NCI-H146 (cell line): ENCODE measurements at places on chromosomes 16 and 17.

GRCh38 chr17:69884846-69885245 is 190.2 kb upstream of the KCNJ16 start:
- DNase-seq: no peak

DNA sequence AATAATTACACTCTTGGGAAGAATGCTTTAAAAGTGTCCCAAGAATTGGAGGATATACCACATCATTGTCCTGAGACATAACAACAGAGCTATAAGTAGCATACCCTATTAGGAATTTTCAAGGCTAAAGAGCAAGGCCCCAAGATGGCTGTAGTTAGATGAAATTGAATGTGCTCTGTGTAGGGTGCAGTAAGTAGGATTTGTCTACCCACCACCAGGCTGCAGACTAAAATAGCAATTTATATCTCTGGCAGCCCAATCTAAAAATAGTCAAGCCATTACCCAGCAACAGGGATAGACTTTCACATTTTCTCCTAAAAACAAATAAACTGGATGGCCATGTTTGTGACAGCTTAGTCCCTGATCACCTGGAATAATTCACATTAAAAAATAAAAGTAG is 5.6 kb downstream of the MMD start:
- DNase-seq: no peak

DNA sequence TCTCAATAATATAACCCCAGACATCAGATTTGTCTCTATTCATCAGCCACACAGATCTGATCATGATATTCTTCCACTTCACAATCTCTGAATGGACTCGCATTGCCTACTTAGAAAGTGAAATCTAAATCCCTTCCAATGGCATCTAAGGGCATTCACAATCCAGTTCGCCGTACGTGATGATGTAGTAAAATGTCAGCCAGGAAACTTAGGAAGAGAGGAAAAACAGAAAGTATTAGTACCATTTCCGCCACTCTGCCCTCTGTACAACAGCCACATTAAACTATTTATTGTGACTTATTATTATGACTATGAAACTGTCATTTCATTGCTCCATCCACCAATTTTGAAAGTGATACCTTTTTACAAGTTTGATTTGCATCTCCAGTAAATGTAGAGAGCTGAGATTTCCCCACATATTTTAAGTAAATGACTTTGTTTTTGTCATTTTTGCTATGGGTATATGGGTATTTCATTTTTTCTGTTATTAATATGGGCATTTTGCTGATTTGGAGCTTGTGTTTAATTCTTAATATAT is 69.4 kb upstream of the SMIM36 start:
- DNase-seq: no peak

DNA sequence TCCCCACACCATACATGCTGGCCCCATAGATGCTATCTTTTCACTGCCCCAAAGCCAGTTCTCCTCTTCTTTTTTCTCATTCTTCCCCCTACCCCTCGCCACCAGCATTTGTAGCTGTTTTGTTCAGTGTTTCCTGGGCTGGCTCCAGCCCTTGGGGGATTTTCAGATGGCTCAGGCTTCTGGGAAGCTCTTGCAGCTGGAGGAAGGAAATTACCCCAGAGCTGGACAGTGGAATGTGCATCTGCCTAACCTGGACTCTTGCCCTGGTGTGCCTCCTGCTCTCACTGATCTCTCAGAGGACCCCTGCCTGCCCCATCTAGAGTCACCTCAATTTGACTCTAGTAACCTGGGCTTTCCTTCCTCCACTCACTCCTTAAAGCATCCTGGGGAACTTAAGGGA is 82.8 kb downstream of the MYH13 start:
- DNase-seq: no peak

DNA sequence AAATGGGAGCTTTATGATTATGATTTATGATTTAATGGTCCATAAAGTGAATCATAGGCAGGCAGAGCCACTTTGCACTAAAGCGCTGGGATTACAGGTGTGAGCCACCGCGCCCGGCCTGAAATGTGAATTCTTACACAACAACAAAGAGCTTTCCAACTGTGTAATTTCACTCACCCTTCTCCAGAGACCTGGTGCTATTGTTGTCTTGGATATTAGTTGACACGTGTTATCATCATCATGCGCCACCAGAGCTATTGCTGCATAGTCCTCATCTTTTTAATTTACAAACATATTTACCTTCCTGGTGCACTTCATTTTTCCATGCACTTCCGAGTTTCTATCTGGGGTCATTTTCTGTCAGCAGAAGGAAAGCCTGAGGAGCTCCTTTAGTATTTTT is 4.8 kb upstream of the UTS2R start:
- peak; percentile 46 for DNase-seq

DNA sequence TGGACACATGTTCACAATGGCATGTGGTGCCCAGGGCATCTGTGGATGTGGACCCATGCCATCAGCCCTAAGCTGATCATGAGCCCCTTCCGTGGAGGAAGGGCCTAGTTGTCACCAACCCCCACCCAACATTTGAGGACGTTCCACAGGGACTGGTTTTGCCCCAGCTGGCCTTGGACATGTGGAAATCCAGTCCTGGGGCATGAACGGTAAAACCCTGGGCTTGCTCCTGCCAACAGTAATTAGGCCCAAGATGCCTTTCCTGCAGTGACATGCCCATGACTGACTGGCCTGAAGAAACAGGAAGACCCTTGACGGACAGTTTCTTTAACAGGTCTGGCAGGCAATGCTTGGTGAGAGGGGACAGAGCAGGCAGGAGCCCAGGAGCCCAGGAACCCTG is 7.7 kb downstream of the TNS4 start:
- no peak for DNase-seq

DNA sequence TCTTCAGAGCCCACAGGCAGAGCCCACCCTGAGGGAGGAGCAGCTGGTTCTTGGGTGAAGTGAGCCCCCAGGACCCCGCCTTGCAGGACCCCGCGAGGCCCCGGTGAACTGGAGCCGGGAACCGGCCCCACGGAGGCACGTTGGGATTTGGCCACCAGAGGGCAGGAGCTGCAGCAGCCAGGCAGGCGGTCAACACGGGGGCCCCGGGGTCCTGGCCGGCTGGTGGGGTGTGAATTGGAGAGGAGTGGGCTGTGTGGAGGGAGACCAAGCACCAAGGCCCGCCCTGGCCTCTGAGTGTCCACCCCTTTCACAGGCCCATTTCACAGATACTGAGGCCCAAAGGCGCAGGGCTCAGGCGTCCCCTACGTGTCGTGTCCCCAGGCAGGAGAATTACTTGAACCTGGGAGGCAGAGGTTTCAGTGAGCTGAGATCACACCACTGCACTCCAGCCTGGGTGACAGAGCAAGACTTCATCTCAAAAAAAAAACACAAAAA is 2.2 kb downstream of the DPEP1 start:
- DNase-seq: no peak

- no peak for DNase-seq
Observed at GRCh38 chr17:34865716-34866115, 95.5 kb downstream of the CCT6B start.

- DNase-seq: no peak
Observed at GRCh38 chr16:89536371-89536770, 24.1 kb upstream of the RPL13 start.

GRCh38 chr17:62870552-62870971 is 62.4 kb upstream of the MARCHF10 start:
- DNase-seq: no peak

DNA sequence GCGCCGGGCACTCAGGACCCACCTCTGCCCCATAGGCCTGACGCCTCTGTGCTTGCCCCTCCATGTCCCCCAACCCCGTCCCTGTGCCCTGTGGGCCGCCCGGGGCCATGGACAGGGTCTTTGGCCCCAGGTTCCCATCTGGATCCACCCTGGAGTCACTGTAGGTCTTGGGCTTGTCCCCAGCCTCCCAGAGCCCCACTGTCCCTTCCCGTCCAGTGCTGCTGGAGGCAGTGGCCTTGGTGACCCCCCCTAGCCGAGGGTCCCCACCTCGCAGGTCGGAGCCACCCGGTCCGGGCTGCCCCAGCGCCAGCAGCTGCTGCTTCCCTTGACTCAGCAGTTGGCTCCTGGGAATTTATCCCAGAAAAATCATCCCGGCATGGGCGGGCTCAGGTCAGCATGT is 49.3 kb downstream of the ZFPM1 start:
- DNase-seq: no peak

DNA sequence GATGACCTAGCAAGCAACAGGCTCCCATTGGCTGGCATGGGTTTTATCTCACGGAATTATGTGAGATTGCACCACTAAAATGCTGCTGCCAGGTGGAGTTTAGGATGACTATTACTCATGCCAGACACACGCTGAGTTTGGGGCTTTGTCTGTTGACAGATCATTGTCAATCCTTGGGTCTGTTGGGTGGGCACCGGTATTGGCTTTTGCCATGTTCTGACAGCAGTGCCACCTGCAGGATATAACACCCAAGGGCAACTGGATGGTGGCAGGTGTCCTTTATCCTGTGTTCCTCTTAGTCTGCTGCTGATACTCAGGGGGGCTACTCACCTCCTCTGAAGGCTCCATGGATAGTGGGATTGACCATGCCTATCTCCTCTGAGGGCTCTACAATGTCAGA is 221.6 kb upstream of the DYNLRB2 start:
- no peak for DNase-seq

GRCh38 chr16:59510008-59510424 is 775.9 kb upstream of the GOT2 start:
- no peak for DNase-seq

- DNase-seq: no peak
Observed at GRCh38 chr17:74873874-74874614, 1.2 kb upstream of the FDXR start.

- no peak for DNase-seq
Observed at GRCh38 chr17:48734333-48735061, 5.9 kb upstream of the HOXB13 start.

GRCh38 chr17:8018436-8018835 is 16.0 kb downstream of the GUCY2D start:
- no peak for DNase-seq

- peak; percentile 68 for DNase-seq
Observed at GRCh38 chr17:9370467-9370866, 205.2 kb downstream of the STX8 start.

- peak; percentile 56 for DNase-seq
Observed at GRCh38 chr17:18960803-18961511, 9.0 kb downstream of the SLC5A10 start.

GRCh38 chr16:57626420-57627170 is 1.8 kb upstream of the ADGRG1 start:
- no peak for DNase-seq

DNA sequence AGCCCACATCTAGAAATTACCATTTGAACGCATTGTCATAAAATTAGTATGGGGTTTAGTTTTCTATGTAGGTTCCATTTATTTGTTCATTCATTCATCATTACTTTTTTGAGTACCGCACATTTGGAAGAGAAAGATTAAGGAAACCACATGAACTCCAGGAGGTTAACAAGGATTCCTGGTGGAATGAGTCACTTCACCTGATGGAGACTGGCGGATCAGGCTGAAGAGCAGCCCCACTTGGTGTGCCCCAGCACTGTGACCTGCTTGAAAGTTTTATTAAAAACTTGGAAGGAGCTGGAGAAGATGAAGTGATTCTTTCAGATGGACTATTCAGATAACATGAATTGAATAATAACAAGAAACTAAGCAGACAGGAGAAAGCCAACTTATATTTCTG is 293.6 kb upstream of the CDH11 start:
- no peak for DNase-seq

- DNase-seq: no peak
Observed at GRCh38 chr17:2040219-2040827, 1.5 kb upstream of the OVCA2 start.

DNA sequence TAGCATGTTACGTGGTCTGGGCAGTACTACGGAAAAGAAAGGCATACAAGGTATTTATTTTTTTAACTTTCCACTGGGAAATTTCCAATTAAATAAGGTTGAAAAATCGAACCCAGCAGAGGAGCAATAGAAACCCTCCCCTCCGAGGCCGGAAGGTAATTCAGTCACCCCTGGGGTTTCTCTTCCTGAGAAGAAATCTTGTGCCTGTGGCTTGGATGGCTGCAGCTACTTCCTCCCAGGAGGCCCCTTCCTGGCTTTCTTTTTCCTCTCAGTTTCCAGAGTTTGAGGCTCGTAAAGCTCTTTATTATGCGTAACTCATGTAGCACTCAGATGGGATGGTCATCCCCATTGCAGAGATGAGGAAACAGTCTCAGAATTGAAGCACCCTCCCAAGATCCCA is 140.3 kb downstream of the ASIC2 start:
- DNase-seq: no peak

DNA sequence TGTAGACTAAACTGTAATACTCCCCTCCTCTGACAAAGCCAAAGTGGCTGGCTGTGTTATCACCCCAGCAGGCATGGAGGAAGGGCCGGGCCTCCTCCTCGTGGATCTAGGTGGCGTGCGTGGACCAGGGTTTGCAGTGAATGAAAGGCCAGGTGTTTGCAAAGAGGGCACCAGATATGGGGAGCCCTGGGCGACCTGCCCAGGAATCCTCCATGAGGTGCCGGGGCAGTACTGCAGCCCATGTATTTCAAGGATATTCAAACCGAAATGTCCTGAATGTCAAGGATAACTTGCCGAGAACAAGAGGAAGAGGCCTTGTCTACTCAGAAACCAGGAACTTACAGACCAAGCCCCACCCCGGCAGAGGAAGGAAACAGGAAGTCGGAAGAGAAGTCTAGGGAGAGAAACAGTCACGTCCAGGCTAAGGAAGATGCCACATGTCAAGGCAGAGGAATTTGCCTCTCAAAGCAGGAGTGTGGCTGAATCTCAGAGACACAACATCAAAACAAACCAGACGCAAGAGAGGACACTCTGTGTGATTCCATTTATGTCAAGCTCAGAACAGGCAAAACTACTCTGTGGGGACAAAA is 13.7 kb upstream of the OSGIN1 start:
- no peak for DNase-seq

- no peak for DNase-seq
Observed at GRCh38 chr17:8609910-8610309, 20.6 kb downstream of the MYH10 start.

DNA sequence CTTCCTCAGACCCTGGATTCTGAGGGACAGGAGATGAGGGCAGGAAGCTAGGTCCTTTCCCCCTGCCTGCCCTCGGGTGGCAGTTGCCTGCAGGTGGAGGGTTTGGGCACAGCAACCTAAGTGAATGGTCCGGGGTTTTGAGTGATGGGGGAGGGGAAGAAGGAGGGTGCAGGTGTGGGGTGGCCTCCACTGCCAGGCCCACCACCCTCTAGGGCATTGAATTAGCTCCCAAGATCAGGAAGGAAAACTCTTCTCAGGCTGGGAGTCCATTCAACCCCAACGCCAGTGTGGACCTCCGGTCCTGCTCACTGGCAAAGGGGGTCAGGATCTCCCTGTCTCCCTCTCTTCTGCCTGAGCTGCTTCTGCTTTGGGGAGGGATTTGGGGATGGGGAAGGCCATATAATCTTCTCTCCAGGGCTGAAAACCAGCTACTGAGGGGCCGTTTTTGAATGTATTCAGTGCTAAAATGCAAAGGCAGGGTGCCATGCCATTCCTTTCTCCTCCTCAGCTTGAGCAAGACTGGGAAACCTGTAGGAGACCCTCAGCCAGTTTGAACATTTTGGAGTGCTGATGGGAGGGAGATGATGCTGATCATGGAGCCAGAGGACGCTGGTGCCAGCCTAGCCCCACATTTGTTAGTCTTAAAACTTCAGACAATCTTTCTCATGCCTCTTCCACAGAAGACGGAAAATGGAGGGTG is 18.8 kb downstream of the GRB7 start:
- no peak for DNase-seq

GRCh38 chr17:67353929-67354574 is 12.3 kb downstream of the PSMD12 start:
- DNase-seq: no peak

- no peak for DNase-seq
Observed at GRCh38 chr17:46108550-46109110, 84.6 kb downstream of the KANSL1 start.

- DNase-seq: no peak
Observed at GRCh38 chr16:87012954-87013938, 303.9 kb downstream of the C16orf95 start.

- DNase-seq: no peak
Observed at GRCh38 chr17:40596261-40596919, 31.1 kb upstream of the CCR7 start.
